Osteoblast (primary cell): ENCODE measurements at places on chromosomes 3 and 15. TPM values are rescaled to one million over a fixed set of nuclear protein-coding genes. Genes with fewer than 3 reads are reported as not detected.

DNA sequence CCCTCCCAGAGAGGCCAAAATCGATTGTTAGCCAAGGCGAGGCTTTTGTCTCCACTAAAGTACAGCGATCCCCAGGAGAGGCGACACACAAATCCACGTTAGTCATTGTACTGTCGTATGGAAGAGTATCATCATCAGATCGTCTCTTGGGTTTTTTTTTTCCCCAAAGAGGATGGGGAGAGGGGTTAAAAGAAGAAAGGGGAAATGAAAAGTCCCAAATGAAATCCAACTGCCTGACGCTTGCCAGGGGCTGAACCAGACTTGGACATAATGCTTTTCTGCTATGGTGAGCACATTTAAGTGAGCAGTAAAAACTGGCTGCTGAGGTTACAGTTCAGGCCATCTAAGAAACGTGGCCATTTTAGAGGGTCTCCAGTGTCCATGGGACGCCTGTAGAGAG, 37.9 kb upstream of the CTSH start:
- DNase-seq = no peak

DNA sequence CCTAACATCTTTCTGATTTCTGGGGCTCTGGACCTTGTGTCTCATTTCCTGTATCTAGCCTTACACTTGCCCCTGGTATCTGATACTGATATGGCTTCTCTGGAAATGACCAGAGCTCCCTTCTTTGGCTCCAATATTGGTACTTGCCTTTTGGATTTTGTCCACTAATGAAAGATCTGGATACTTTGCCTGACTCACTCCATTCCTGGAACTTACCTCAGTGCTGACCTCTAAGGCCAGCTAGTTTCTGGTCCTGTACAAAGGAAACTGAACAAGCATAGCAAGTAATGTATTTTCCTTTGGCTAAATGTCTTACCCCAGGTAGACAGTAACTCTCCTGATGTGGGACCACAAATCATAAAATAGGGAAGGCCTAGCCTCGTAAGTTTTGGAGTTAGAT, 93.8 kb upstream of the SLC4A7 start:
- no peak for DNase-seq

GRCh38 chr15:85542895-85543331, 162.5 kb downstream of the AKAP13 start:
- DNase-seq = no peak

- no peak for DNase-seq
These were observed 9.5 kb downstream of the SOX2 start for GRCh38 chr3:181721046-181721875.

- DNase-seq = no peak
These were observed 171.9 kb upstream of the CTDSPL start for GRCh38 chr3:37689645-37690356.

- no peak for DNase-seq
These were observed 203.0 kb downstream of the TIGIT start for GRCh38 chr3:114496874-114497273.

DNA sequence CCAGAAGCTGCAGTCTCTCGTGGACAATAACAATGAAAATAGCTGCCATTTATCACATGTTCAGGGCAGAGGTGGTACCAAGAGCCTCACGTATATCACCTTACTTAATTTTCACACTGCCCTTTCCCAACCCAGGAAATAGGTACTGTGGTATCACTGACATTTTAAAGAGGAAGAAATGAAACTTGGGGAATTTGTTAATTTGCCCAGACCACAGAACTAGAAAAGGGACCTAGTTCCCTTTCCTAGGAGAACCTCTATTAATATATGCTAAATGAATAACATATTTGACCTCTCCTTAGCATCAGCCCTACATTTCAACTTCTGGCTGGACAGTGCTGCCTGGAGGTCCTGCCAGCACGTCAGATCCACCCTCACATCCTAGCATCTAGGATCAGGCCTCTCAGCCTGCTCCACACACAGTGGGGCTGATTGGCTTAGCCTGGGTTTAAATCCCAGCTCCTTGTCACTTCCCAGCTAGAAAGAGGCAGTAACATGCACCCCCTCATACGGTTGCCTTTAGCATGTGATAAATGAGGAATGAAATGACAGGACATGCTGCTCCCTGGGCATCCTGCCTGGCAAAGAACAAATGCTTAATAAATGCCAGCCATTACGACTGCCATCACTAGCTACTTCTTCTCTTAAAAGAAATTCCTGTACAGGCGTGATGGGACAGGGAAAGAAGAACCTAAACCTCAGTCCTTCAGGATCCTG, 95.1 kb upstream of the TNFAIP8L3 start:
- no peak for DNase-seq

DNA sequence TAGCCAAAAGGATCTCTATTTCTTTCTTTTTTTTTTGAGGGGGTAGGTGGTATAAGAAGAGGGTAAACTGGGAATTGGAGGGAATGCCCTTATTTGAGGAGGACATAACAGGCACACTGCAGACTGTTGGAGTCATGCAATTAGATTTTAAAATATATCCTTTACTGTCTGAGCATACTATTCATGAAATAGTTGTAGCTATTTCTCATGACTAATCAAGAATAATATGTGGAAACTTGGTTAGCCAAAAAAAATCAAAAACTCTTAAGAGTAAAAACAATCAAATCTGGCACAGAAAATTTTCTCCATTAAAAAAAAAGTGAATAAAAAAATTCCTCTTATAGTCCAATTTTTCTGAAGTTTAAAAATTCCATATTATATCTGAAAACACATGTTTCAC, 174.9 kb downstream of the SCAPER start:
- DNase-seq = no peak

The POPDC2 gene
- 1.1 and 1.8 TPM in 2 replicates for total RNA-seq

The TYRO3 gene
- 6.2 and 6.8 TPM in 2 replicates for total RNA-seq

The RBP2 gene
- total RNA-seq = not detected in 2 replicates

The CKMT1A gene
- total RNA-seq = not detected in 2 replicates

DNA sequence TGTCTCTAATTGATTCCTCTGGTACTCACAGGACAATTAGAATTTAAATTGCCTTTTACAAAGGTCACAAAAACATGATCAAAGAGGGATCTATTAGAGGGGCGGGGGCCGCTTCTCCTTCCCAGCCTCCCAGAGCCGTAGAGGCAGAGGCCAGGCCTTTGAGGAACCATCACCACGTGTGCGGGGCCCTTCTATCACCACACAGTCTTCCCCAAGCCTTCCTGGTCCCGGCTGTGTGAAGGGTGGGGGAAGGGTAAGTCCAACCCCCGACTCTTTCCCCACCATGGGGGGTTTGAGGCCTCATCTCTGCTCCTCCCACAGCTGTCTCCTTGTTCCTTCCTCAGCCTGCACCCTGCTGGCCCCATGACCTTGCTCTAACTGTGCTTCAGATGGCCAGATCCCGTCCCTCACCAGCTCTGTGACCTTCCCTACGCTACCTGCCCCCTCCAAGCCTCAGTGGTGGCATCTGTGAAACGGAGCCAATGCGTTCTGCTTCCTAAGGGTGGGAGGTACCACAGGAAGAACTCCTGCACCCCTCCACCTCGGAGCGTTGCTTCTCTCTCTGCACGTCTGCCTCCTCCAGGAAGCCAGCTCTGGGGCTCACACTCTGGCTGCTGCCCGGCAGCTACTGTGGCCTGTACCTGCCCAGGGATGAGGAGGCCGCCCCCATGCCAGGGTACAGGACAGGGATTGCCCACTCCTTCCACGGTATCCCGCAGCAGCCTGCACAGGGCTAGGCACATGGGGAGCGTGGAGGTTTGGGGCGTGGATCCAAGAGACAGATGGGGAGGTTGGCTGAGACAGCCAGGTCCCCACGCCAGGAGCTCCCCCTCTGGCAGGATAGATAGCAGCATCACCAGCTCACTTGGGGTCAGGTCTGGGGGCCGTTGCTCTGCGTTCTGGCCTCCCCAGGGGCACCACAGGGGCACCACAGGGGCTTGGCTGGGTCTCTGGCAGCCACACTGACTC, 83.8 kb downstream of the LINGO1 start:
- no peak for DNase-seq

DNA sequence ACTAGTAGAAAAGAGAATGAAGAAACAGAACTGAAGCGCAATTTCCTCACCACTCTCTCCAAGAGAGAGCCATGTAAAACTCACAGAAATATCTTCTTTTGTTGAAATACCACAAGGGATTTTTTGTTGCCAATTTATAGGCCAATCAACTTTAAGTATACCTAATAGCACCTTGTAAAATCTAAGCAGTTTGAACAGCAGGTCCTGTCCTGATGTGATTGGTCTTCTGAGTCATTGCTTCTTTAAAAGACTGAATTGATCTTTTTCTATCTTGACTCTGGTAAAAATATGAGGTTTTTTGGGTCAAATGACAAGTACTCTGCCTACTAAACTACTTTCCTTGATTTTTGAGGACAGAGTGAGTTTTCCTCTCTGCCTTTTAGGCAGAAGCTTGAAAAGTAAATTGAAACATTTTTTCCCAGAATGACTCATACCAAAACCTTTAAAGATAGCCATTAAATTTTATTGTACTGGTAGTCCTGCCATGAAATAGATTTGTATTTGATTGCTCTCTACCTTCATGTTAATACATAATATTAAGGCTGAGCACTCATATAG, 343.9 kb upstream of the CBLB start:
- no peak for DNase-seq

DNA sequence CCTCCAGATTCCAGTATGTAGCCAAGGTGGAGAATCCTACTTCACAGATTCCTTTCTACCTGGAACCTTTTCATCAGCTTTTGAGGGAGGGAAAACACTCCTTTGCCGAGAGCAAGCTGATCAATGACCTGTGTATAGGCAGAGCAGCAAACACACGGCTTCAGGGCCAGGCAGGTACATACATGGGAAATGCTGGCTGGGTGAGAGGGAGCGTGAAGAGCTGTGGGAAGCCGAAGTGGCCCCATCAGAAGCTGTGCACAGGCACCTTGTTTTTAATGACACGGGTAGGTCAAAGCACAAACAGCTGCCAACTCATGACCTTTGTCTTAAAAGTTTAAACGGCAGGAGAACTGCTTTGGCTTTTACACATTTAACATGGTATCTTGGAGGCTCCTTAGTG, 25.3 kb downstream of the STARD5 start:
- DNase-seq = no peak

The DTWD1 gene
- 37.6 and 39.2 TPM in 2 replicates for total RNA-seq

The MCF2L2 gene
- under 0.01 TPM in 2 replicates for total RNA-seq

The NANOGP8 gene
- total RNA-seq = under 0.01 and 1.2 TPM in 2 replicates

The CLDN18 gene
- total RNA-seq = not detected in 2 replicates

DNA sequence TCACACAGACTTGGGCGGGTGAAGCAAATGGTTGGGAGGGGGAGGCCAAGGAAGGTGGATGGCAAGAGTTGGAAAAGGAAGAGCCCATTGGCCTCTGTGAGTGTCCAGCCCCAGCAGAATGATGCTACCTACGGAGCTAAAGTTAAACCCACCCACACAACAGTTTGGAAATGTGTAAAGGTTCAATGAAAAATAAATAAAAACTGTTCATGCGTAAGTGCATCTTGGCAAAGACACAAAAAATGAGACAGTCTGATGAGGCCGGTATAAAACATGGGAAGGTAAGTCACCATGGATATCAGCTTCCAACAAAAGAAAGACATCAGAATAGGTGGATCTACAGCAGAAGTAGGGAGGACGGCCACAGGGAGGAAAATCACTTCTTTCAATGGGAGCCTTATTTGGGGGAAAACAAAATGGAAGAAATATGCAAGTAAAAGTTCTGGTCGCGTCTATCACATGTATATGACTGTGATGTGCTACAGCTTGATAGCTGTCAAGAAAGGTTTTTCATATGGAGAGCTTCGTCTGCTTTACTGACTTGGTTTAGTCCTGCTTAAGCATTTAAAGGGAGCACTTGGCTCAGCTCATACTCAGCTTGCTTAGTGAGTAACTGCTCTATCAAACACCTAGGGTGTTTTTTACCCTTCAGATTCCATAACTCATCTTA, 82.8 kb downstream of the TIGIT start:
- no peak for DNase-seq

GRCh38 chr15:31434588-31435260, 108.1 kb downstream of the KLF13 start:
- peak; percentile 99 for DNase-seq
